ENCODE measurements at places on chromosomes 11 and 22. TPM values are rescaled to one million over a fixed set of nuclear protein-coding genes. Genes with fewer than 3 reads are reported as not detected.

DNA sequence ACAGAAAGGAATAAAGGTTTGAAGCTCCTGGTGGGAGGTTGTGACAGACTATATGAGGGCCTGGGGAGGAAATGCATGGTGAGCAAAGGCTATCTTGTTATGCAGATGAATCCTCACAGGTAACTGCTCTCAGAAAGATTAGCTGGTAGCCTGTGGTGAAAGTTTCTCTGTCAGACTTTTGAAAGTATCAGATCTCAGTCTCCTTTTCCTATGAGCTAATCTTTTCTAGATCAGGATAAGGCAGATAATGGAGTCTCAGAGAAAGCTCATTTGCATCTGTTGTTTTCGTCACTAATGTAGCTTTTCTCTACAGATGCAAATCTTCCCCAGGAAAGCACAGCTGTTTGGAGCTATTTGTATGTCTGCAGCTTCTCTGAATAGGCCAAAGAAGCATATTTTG, 21.0 kb upstream of the OR6X1 start:
- no peaks in the 10 kb centered on the region for H3K27me3 ChIP-seq
- no peaks in the 10 kb centered on the region for H3K36me3 ChIP-seq
- H3K4me1 ChIP-seq: peaks cover 56% of the 10 kb centered on the region
- H3K4me3 ChIP-seq: no peak overlapping the region
- peak overlapping the region; percentile 97 for H3K27ac ChIP-seq
- DNase-seq: peak; percentile 88

The ST3GAL4 gene
- total RNA-seq: 28.0 TPM

The GGTLC3 gene
- not detected for total RNA-seq

DNA sequence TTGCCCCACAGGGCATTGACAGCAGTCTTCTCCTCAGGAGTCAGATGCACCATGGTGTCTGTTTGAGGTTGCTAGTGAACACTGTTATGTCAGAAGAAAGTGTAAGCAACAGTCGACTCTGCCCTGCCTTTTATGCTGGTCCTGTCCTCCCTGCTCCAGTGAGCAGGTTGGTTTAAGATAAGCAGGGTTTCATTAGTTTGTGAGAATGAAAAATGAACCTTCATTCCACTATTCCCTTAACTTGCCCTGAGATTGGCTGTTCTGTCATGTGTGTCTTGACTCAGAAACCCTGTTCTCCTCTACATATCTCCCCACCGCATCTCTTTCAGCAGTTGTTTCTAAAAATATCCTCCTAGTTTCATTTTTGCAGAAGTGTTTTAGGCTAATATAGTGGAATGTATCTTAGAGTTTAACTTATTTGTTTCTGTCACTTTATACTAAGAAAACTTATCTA, at the start of gene HBD:
Gene HBD, minus strand, starts transcription at position 103 of the 454 bp plus-strand sequence. Its CDS starts 50 bp downstream, at position 53.
- no peak within 1 kb of the TSS for H3K27ac ChIP-seq
- H3K36me3 ChIP-seq: no peaks in the 10 kb centered on the region
- DNase-seq: no peak
- H3K4me3 ChIP-seq: no peak within 1 kb of the TSS

DNA sequence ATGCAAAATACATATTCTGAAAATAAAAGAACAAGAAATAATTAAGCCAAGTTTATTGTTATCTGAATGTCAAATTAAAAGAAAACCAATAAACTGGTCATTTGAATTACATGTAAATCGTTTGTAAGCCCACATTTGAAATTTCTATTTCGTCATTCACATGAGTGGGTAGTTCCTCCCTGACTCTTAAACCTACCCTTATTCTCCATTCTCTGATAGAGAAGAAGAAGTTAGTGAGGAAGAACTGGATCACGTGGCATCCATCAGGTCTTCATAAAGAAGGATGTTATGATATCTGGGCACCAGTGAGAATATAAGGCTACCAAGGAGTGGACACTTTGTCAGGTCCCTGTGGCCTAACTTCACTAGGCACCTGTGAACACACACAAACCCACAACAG, 328.1 kb downstream of the OPCML start:
- H3K36me3 ChIP-seq: no peaks in the 10 kb centered on the region
- H3K27ac ChIP-seq: no peak overlapping the region
- no peaks in the 10 kb centered on the region for H3K27me3 ChIP-seq
- DNase-seq: no peak
- H3K4me3 ChIP-seq: no peak overlapping the region
